ENCODE measurements at places on chromosomes 16 and 17.

GRCh38 chr17:8674344-8675305 is 44.1 kb upstream of the MYH10 start:
- no peak for DNase-seq

GRCh38 chr16:26951950-26952349 is 114.8 kb upstream of the C16orf82 start:
- no peak for DNase-seq

DNA sequence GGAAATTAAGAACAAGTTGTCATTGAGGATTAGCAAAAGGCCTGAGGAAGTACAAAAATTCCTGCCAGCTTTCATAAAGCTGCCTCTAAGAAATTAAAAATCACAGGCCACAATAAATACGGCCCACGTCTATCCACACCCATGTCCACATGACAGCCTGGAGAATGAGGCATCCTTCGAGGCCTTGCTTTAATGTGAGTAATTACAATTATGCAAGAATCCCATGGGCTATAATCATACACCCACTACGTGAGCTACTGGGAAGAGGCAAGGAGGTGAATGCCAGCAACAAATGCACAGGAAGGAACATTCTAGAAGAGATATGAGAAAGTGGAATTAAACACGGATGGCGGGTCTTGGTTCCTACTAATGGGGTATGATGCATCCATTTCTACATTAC is 65.4 kb upstream of the ZFHX3 start:
- no peak for DNase-seq

GRCh38 chr16:369866-370436 is 387 bp downstream of the MRPL28 start:
- DNase-seq = no peak
